ENCODE measurements at places on chromosomes 7 and 10. TPM values are rescaled to one million over a fixed set of nuclear protein-coding genes. Genes with fewer than 3 reads are reported as not detected.

DNA sequence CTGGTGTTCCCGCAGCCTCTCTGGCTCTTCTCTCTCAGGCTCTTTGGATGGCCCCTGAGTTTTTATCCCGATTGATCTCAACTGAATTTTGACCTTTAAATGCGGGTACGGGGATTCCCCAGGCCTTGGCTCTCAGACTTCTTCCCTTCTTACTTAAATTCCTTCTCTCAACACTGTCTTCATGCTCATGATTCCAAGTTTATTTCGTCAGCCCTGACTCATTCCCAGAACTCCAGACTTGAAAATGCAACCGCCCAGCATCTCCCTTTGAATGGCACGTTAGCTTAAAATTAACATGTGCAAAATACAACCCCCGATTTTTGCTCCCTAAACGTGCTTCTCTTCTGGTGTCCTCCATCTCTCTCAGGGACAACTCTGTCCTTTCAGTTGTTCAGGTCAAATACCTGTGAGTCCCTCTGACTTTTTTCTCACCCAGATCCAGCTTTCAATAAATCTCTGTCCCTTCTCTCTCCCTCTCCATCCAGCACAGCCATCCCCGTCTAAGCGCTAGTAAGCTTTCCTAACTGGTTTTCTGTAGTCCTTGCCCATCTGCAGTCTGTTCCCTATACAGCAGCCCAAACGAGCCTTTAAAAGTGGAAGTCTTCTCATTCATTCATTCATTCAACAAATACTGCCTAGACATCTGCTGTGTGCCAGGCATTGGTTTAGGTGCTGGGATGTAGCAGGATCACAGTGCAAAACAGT, 7.1 kb downstream of the HECW1 start:
- no peak for DNase-seq

- DNase-seq = no peak
Measured at GRCh38 chr7:85655252-85655651, 468.4 kb upstream of the SEMA3D start.

- no peak for DNase-seq
Measured at GRCh38 chr7:129919492-129919891, 33.3 kb downstream of the UBE2H start.

Gene MYPN
- total RNA-seq = 0.22 TPM

GRCh38 chr10:77513781-77514331, 123.8 kb downstream of the KCNMA1 start:
- DNase-seq = no peak

DNA sequence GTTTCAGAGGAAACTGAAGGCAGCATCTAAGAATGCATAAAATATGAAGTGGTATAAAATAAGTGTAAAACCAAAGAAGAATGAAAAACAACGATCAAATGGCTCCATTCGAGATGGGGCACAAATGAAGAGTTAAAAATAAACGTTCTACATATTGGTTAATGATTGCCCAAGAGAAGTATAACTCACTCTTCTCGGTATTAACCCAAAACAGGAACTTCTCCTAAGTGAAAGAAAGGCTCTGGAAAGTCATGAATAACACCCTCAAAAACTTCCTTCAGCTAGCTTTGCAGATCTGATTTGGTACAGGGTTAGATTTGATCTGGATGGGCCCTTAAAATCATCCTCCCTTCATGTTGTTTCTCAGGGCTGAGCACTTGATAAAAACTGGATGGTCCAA, 94.3 kb upstream of the ADO start:
- DNase-seq = no peak

DNA sequence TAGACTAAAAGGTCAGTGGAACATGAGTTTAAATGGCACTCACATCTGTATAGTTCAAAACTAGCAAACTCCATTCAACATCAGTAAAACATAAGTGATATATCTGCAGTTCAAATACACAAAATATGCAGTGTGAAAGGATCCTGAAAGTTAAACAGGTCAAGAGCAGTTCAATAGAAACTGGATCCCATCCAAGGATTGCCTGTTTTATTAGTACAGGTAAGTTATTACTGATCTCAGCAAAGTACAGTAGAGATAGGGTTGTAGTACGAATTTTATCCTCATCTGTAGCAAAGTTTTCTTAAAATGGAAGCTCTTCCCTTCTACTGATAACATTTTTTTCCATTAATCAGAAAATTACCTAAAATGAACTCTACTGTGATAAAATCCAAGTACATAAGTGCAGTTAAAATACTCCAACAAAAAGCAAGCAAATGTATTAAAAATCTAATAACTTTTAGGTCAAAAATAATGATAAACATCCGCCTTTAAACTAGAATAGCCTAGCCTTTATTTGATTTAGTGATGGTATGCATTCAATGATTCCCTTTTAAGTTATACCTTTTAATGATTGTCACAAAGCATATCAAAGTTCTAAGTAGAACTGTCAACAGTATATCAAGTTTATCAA, 2.2 kb downstream of the ZNF800 start:
- DNase-seq = no peak

- no peak for DNase-seq
Measured at GRCh38 chr7:54860843-54861242, 101.8 kb upstream of the SEC61G start.

Gene NPC1L1
- 21.2 TPM for total RNA-seq

Gene MRPS16
- total RNA-seq = 84.7 TPM

- no peak for DNase-seq
Measured at GRCh38 chr10:12728494-12728893, 273.0 kb downstream of the CCDC3 start.

DNA sequence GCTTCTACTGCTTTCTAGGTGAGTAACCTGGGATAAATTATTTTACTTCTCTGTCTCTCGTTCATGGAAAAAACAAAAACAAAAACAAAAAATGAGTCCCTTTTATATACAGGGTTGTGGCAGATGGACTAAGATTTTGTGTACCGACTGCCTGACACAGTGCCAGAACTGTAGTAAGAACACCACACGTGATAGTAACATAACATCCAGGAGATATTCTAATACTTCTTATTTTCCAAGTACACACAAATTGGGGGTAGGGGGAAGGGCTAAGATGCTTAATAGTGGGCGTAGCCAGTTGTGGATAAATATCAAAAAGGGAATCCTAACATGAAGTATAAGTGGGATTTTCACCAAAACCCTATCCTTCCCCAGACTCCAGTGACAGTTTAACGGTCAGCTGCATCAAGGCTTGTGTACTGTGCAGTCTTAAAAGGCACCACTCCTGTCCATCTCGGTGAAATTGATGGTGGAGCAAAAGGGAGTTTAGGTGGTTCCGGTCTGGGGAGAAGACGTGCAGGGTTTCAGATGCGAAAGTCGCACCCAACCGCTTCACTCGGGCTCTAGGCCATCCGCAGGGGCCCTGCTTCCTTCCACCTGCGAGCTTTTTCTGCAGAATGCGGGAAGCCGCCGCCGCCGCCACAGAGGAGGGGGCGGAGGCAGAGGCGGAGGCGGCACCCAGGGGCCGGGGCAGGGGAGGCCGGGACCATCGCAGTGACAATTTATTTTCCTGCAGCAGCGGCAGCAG, at the start of gene STAMBPL1:
Gene STAMBPL1 (plus strand): TSS at position 712 of the 748 bp plus-strand sequence. CDS start 21,464 bp downstream, outside the sequence.
- DNase-seq = no peak

- no peak for DNase-seq
Measured at GRCh38 chr7:72334698-72335097, 77.4 kb downstream of the CALN1 start.
